ENCODE measurements at places on chromosomes 11 and 22.

DNA sequence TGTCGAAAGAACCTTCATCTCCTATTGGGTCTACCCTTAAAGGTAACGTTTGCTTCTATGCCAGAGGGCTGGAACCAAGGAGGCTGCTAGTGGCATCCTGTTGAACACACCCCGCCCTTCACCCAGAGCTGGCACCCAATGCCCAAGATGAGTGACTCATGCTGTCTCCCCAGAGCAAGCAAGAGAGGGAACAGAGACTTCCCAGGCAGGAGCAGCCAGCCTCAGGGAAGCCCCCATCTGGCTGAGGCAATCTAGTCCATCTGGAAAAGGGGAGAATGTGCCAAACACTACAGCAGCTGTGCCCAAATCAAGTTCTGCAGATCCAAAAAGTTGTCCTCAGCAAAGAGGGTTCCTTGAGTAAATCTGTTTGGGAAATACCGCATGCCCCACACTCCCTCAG lies 91.9 kb upstream of the TP53I11 start:
- DNase-seq: no peak

DNA sequence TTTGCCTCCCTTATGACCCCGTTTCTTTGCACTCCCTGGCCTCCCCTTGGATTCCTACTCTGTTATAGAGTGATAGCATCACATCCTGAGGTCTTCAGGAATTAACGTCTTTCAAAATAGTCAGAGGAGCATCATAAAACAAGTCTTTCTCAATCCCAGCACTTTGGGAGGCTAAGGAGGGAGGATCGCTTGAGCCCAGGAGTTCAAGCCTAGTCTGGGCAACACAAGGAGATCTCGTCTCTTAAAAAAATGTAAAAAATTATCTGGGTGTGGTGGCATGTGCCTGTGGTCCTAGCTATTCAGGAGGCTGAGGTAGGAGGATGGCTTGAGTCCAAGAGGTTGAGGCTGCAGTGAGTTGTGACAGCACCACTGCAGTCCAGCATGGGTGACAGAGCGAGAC lies 68.7 kb upstream of the AMPD3 start:
- no peak for DNase-seq

- no peak for DNase-seq
Observed at GRCh38 chr22:28450109-28450508, 229.5 kb downstream of the TTC28 start.

DNA sequence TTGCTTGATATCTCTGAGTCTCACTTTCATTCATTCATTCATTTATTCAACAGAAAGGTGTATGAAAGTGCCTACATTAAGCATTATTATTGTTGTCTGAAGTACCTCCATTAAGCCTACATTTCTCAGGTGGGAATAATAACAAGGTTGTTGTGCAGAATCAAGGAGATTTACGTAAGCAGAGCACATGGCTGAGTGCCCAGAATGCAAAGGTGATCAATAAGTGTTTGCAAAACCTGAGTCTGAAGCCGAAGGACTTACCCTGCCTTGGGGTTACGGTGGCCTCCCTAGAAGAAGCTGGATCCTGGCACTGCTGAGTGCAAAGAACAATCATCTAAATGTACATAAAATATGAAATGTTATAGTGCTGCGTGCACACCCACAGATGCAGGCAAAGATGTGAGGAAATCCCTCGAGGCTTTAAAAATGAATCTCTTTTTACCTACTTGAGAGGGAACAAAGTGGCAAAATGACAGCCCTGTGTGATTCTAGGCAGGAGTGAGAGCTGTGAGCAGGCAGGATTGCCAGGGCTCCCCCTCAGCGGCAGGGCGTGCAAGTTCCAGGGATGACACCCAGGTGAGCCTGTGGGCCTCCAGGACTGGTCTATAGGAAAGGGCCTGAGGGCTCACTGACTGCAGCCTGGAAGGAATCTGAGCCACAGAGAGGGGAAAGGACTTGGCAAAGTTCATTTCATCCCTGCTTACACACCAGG lies 133.1 kb upstream of the TBCEL start:
- no peak for DNase-seq

GRCh38 chr11:84922212-84922805 lies 704.8 kb downstream of the DLG2 start:
- no peak for DNase-seq

- no peak for DNase-seq
Observed at GRCh38 chr11:68386331-68386978, 74.1 kb downstream of the LRP5 start.

All from HS-27A (cell line).